ENCODE measurements at places on chromosomes 7 and 10. TPM values are rescaled to one million over a fixed set of nuclear protein-coding genes. Genes with fewer than 3 reads are reported as not detected.
A peak's percentile ranks its signal among the peaks of the same experiment; 100 is the strongest.

GRCh38 chr10:87092861-87093631 is 1.6 kb downstream of the GLUD1 start:
- peak; percentile 58 for DNase-seq

DNA sequence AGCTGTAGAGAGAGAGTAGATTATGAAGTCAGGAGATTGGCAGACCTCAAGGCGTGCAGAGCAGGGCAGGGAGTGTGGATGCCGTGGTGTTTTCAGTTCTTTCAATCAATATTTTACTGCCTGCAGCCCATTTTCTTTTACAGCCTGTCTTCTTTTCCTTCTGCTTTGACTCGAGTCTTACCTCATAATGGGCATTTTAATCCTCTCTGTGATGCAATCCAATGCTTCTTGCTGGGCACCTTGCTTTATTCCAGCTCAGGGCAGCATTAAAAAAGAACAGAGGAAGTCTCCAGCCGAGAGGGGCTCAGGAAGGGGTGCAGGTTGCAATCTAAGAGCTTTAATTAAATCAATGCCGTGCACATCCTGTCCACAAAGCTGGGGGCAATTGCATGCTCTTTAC is 839.0 kb downstream of the LRMDA start:
- no peak for DNase-seq

DNA sequence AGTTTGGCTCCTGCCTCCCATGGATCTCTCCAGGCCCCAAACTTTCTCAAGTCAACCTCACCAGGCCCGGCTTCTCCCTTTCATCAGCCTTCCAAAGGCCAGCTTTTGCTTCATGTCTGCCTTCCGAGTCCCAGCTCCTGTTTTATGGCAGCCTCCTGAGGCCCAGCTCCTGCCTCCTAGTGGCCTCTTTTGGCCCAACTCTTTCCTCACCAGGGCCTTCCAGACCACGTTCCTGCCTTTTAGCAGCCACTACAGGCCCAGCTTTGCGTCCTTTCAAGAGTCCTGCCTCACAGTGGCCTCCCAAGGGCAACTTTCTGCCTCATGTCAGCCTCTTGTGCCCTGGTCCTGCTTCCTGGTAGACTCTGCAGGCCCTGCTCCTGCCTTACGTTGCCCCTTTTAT is 15.3 kb upstream of the TMEM248 start:
- DNase-seq = no peak

COL13A1 gene
- 2.6 TPM for total RNA-seq

DNA sequence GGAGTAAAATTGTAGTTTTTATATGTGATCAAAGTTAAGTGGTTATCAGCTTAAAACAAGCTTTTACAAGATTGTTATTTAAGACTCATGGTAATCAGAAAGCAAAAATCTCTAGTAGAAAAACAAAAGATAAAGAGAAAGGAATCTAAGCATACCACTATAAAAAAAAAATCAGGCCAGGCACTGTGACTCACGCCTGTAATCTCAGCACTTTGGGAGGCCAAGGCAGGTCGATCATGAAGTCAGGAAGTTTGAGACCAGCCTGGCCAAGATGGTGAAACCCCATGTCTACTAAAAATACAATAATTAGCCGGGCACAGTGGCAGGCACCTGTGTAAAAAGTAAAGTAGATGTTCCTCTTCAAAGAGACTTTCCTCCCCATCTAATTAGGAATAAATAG is 265.9 kb upstream of the NRP1 start:
- DNase-seq = peak; percentile 11

SRRM3 gene
- total RNA-seq = 0.40 TPM

NPVF gene
- total RNA-seq = not detected

GRCh38 chr7:37391791-37392672 is 56.6 kb downstream of the ELMO1 start:
- no peak for DNase-seq

DNA sequence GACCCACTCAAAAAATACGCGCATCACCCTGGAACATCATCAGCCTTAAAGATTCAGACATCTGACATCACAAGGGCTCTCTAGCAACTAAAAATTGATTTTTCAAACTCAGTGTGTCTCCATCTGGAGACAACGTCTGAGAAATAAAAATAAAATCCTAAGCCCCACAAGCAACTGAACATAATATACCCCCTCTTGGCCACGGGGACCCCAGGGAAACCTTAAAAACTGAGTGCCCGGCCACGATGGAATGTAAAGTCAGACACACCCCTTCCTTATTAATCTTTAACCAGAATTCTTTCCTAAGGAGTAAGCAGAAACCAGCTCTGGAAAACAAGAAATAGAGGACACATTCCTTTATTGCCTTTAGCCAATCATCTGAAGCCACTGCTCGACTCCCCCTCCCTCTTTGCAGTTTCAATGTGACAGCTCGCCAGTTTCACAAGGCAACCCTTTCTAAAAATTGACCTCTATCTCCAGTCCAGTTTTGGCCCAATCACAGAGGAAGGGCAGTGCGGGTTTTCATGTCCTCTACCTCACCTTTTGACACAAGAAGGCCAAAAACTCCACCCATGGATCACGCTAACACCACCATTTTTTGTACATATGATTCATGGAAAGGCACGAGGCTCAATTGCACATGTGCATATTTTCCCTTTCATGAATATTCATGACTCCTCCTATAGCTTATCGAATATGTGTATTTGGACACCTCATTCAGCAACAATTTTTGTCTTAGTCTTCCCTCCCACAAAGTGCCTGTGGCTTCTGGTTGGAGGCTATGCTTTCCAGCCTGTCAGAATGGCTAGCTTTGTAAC is 24.2 kb downstream of the IFIT3 start:
- DNase-seq = peak; percentile 98

GRCh38 chr10:128902031-128902710 is 564.9 kb upstream of the MGMT start:
- no peak for DNase-seq

ZCCHC24 gene
- 17.7 TPM for total RNA-seq

GRCh38 chr7:47945261-47946015 is 2.8 kb downstream of the PKD1L1 start:
- peak; percentile 75 for DNase-seq

GRCh38 chr10:60960913-60961312 is 16.9 kb upstream of the RHOBTB1 start:
- no peak for DNase-seq

- peak; percentile 36 for DNase-seq
These were observed 417.9 kb upstream of the LRGUK start for GRCh38 chr7:133709036-133709880.

- DNase-seq = peak; percentile 35
These were observed 904.3 kb downstream of the XPNPEP1 start for GRCh38 chr10:109019001-109019424.

DNA sequence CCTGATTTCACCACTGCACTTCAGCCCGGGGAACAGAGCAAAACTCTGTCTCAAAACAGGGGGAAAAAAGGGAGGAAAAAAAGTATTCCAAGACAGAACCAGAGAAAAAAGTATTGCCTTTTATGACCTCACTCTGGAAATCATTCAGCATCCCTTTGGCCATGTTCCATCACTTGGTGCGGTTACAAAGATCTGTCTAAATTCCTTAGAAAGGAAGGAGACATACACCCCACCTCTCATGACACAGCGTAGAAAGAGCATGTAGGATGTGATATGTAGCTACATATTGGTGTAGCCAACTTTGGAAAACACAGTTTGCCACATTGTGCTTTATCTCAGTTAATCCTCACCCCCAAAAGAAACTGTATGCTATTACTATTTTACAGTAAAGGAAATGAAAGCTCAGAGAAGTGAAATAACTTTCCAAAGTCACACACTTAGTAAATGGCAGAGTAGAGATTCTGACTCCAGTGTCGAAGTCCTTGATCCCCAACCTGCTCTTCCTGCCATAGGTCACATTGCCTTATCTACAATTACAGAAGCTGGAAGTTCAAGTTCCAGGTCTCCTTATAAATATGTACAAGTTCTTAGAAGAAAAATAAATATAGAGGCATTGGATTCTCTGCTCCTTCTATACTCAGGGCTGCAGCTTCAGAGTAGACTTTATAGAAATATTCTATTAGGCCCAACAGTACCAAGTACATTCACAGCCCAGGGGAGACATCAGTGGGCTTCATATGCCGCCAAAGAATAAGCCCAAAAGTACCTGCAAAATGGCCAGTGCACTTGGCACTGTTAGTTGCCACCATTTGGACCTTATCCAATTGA is 91.6 kb upstream of the KMT2E start:
- no peak for DNase-seq

CPN1 gene
- total RNA-seq = not detected

GRCh38 chr10:101301111-101301731 is 52.7 kb upstream of the BTRC start:
- peak; percentile 52 for DNase-seq

SNX10 gene
- not detected for total RNA-seq

DNA sequence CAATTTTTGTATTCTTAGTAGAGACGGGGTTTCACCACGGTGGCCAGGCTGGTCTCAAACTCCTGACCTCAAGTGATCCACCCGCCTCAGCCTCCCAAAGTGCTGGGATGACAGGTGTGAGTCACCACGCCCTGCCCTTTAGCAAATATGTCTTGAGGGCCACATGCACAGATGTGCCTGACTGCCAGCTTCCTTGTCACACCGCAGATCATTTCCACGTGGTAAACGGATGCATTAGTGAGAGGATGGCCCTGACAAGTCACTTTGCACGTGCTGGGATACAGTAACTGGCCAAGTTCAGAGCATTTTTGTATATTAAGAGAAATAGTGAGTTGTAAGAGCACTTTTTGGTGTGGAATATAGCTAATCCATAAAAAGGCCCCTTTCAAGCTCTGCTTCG is 44.3 kb upstream of the FAM180A start:
- no peak for DNase-seq

GRCh38 chr10:6542999-6543430 is 37.1 kb downstream of the PRKCQ start:
- DNase-seq = no peak

FAM131B gene
- 1.1 TPM for total RNA-seq

DNA sequence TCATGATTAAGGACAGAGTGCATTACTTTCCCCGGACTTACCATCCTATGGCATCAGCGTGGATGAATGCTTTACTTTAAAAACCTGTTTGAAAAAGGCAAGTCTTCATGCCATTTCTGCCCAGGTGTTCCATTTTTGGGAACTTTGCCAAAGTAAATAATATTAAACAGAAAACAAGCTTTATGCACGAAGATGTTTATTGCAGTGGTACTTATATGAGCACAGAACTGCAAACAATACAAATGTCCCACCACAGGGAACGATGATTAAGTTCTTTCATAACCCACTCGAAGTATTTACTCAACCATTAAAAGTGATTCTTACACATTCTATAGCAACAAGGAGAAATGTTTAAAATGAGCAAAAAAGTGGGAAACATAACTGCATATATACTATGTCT is 109.7 kb upstream of the GDF10 start:
- no peak for DNase-seq

- peak; percentile 62 for DNase-seq
These were observed 59.2 kb upstream of the MTPN start for GRCh38 chr7:136036336-136036735.

DNA sequence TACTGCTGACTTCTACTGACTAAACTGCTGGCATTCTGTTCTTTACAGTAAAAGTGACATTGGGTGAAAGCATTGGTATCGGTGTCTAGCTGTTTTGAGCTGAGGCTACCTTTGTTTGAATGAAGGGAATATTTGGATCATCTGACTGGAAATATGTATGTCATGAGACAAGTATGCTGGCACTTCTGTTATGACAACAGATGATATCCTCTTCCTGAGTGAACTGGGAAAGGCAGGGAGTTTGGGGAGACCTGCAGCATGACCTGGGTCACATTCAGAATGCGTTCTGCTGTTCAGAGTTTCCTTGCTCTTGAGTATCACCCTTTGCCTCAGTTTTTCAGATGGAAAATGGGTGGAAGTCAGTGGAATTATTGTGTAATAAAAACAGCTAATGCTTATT is 81.8 kb downstream of the PLCE1 start:
- DNase-seq = no peak

All from LHCN-M2 (cell line).